ENCODE measurements at places on chromosomes 12 and 14.

GRCh38 chr14:80003138-80003537, 208.2 kb downstream of the DIO2 start:
- DNase-seq: no peak

- no peak for DNase-seq
Observed at GRCh38 chr14:74685056-74685455, 27.8 kb downstream of the AREL1 start.

GRCh38 chr14:54105406-54105805, 148.8 kb upstream of the BMP4 start:
- no peak for DNase-seq

DNA sequence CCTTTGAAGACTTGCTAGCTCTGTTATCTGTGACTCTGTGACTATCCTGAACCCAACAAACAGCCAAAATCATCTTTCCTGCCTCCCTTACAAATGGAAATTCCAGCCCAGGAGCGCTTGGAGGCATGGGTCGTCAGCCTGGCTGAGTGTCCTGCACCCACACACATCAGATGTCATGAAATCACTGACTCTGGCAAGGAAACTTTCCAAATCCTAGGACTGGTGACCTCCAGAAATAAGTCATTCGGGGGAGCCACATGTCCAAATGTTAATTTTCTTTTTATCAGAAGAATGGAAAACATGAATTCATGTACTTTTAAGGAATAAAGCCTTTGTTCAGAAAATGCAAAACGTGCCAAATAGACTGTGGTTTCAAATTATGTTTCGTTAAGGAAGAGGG, 96.3 kb upstream of the EVL start:
- DNase-seq: no peak

GRCh38 chr14:104597576-104597975, 7.0 kb downstream of the TMEM179 start:
- no peak for DNase-seq

GRCh38 chr12:57887631-57888408, 41.3 kb upstream of the CTDSP2 start:
- DNase-seq: no peak

DNA sequence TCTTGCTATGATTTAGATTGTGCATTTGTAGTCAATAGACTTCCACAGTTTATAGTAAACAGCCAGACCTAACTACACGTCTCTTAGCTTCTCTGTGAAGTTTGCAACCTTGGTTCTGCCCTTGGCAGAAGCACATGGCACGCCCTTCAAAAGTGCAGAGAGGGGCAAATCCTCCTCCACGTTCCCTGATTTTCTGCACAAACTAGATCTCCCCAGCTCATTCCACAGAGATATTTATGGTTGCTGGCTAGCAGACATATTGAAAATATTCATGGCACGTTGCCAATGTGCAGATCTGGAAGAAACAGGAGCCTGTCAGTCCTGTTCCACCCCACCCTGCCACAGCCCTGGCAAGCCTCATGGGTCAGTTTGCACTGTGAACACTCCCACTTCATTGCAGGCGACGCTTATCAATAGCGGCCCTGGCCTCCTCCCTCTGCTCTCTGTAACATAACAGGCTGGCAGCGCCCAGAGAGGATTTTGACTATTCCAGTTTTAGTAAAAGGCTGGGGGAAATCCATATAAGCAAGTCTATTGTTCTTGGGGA, 6.5 kb upstream of the LGALS3 start:
- no peak for DNase-seq

DNA sequence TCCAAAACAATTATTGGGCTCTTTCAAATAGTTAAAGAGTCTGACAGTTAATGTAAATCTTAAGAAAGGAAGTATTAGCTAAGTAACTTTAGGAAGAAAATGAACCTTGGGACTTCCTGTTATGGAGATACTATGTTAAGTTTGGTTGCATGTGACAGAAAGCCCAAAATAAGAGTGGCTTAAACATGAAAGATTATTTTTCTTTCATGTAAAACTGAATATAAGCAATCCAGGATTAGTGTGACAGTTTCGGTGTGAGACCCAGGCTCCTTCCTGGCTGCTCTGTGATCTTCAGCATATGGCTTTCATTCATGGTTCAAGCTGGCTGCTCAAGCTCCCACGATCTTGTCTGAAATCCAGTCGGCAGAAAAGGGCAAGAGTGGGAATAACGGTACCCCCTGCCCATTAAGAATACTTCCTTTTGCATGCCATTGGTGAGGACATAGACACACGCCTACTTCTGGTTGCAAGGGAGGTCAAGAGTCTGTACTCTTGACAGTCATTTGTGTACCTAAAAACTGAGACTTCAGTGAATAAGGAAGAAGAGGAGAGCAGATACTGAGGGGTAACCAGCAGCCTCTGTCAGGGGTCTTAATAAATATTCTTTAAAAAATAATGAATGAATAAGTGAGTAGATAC, 2.2 kb upstream of the RPAP3 start:
- no peak for DNase-seq

DNA sequence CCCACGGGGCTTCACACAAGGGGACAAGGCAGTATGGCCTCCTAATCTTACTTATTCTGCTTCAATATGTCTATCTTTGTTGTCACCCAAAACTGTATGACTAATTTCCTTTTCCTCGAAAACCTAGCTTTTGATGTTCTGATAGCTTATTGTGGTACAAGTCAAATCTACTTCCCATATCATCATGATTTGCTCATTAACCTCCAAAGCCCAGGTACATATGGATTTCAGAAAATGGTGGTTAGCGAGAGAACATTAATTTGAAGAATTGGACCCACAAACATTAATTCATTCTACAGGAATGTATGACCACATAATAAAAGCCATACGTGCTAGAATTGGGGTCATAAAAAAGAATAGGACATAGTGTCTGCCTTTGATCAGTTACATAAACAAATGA, 412.5 kb downstream of the CCDC91 start:
- no peak for DNase-seq

GRCh38 chr12:111359231-111359913, 9.5 kb downstream of the PHETA1 start:
- DNase-seq: no peak

Data from activated CD4-positive, alpha-beta T cell treated with anti-CD3 and anti-CD28 coated beads, Interleukin-2, amount 50 U/mL, for 24 hours (primary cell).